ENCODE measurements at places on chromosomes 2 and 18.
A peak's percentile ranks its signal among the peaks of the same experiment; 100 is the strongest.

DNA sequence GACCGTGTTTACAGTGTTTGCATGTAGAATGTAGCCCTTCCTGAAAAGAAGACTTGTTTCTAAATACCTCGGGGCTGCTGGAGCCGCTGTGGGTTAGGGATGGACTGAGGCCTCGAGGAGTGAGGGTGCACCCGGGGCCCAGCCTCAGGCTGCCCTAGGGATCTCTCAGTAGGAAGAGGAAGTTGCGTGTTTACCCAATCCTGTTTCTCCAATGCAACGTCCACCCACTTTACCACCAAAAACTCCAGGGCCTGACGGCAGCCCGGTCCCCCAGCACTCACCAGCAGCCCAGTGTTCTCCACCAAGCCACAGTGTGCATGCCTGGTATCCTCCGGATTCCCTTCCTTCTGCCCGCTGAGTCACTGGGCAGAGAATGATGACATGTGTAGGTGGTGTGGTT, 255.8 kb downstream of the GLI2 start:
- DNase-seq = no peak

- peak; percentile 92 for DNase-seq
Measured at GRCh38 chr2:9655441-9656269, 24.9 kb upstream of the YWHAQ start.

GRCh38 chr18:582465-582864, 2.3 kb downstream of the CETN1 start:
- no peak for DNase-seq

DNA sequence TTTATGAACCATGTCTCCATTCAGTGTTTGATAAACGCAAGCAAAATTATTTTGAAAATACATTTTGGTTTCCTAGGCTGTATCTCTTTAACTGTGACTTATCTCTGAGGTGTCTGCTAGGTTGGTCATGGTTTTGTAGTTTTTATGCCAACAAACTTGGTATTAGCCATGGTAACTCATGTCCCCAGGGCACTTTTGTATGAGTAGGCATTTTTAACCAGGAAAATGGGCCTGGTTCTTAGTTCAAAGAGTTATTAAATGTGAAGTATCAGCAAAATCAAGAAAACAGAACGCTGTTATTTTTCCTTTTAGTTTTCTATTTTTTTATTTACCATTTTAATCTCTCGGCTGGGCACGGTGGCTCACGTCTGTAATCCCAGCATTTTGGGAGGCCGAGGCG, 179.3 kb upstream of the LHCGR start:
- DNase-seq = no peak

Data from fibroblast of upper back skin (primary cell).